ENCODE measurements at places on chromosomes 2 and 18. TPM values are rescaled to one million over a fixed set of nuclear protein-coding genes. Genes with fewer than 3 reads are reported as not detected.

DNA sequence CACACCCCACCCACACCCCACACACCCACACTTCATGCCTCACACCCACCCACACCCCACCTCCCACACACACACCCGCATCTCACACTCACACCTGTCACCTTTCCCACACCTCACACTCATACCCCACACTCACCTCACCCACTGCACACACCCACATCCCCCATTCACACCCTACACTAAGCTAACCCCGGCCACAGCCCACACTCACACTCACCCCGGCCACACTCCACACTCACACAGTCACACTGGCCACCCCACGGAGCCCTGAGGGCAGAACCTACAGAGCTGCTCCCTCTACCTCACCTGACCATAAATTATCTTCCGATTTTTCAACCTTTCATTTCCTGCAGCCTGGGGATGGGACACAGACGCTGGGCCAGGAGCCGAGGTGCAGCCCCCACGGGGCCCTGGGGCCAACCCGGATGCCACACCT is 241.3 kb downstream of the HDAC4 start:
- no peak for DNase-seq
- H3K4me3 ChIP-seq: no peak overlapping the region
- H3K4me1 ChIP-seq: peaks cover 6% of the 10 kb centered on the region

- peak; percentile 37 for DNase-seq
- peaks cover 2% of the 10 kb centered on the region for H3K36me3 ChIP-seq
- H3K4me1 ChIP-seq: peaks cover 22% of the 10 kb centered on the region
- H3K27ac ChIP-seq: peak overlapping the region; percentile 39
Measured at GRCh38 chr2:143125717-143126116, 3.5 kb upstream of the ARHGAP15 start.

- DNase-seq: no peak
- no peaks in the 10 kb centered on the region for H3K27me3 ChIP-seq
- no peak overlapping the region for H3K27ac ChIP-seq
- no peak overlapping the region for H3K4me3 ChIP-seq
- no peaks in the 10 kb centered on the region for H3K4me1 ChIP-seq
Measured at GRCh38 chr18:39453882-39454281, 1888.3 kb upstream of the CELF4 start.

- H3K4me1 ChIP-seq: peaks cover 12% of the 10 kb centered on the region
- DNase-seq: no peak
- no peak overlapping the region for H3K27ac ChIP-seq
- no peak overlapping the region for H3K4me3 ChIP-seq
- peaks cover 42% of the 10 kb centered on the region for H3K27me3 ChIP-seq
Measured at GRCh38 chr2:152093464-152093863, 5.4 kb downstream of the CACNB4 start.

GRCh38 chr2:222878301-222878876 is 17.6 kb downstream of the ACSL3 start:
- no peak for DNase-seq
- H3K27ac ChIP-seq: no peak overlapping the region
- H3K36me3 ChIP-seq: no peaks in the 10 kb centered on the region

- no peaks in the 10 kb centered on the region for H3K27me3 ChIP-seq
- peak; percentile 39 for DNase-seq
- no peak overlapping the region for H3K4me3 ChIP-seq
- H3K4me1 ChIP-seq: no peaks in the 10 kb centered on the region
Measured at GRCh38 chr2:401019-401679, 113.3 kb upstream of the ALKAL2 start.

GRCh38 chr18:48820483-48821250 is 130.1 kb downstream of the SMAD7 start:
- no peak for DNase-seq
- peaks cover 29% of the 10 kb centered on the region for H3K4me1 ChIP-seq
- H3K27me3 ChIP-seq: peaks cover 6% of the 10 kb centered on the region
- H3K27ac ChIP-seq: peak overlapping the region; percentile 45

- no peak overlapping the region for H3K27ac ChIP-seq
- H3K4me3 ChIP-seq: no peak overlapping the region
- no peaks in the 10 kb centered on the region for H3K36me3 ChIP-seq
- DNase-seq: no peak
- H3K4me1 ChIP-seq: no peaks in the 10 kb centered on the region
- H3K27me3 ChIP-seq: no peaks in the 10 kb centered on the region
Measured at GRCh38 chr18:25604196-25604893, 252.4 kb upstream of the ZNF521 start.

GRCh38 chr2:121583555-121583954 is 52.9 kb downstream of the RNU4ATAC start:
- peaks cover 3% of the 10 kb centered on the region for H3K36me3 ChIP-seq
- no peak for DNase-seq
- H3K27me3 ChIP-seq: no peaks in the 10 kb centered on the region
- H3K4me3 ChIP-seq: no peak overlapping the region
- H3K4me1 ChIP-seq: peaks cover 9% of the 10 kb centered on the region

DNA sequence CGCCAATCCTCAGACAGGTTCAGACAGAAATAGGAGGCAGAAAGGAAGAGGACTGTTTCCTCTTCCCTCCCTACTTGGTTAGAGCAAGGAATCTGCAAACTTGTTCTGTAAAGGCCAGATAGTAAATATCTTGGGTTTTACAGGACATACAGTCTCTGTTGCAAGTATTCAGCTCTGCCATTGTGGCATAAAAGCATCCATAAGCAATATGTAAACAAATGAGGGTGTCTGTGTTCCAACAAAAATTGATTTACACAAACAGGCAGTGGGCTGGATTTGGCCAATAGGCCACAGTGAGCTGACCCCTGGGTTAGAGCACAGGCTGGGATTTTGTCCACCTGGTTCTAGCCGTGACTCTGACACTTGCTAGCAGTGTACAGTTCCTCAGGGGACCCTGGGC is 89.4 kb downstream of the NRP2 start:
- H3K4me1 ChIP-seq: peaks cover 4% of the 10 kb centered on the region
- peaks cover 8% of the 10 kb centered on the region for H3K27me3 ChIP-seq

DNA sequence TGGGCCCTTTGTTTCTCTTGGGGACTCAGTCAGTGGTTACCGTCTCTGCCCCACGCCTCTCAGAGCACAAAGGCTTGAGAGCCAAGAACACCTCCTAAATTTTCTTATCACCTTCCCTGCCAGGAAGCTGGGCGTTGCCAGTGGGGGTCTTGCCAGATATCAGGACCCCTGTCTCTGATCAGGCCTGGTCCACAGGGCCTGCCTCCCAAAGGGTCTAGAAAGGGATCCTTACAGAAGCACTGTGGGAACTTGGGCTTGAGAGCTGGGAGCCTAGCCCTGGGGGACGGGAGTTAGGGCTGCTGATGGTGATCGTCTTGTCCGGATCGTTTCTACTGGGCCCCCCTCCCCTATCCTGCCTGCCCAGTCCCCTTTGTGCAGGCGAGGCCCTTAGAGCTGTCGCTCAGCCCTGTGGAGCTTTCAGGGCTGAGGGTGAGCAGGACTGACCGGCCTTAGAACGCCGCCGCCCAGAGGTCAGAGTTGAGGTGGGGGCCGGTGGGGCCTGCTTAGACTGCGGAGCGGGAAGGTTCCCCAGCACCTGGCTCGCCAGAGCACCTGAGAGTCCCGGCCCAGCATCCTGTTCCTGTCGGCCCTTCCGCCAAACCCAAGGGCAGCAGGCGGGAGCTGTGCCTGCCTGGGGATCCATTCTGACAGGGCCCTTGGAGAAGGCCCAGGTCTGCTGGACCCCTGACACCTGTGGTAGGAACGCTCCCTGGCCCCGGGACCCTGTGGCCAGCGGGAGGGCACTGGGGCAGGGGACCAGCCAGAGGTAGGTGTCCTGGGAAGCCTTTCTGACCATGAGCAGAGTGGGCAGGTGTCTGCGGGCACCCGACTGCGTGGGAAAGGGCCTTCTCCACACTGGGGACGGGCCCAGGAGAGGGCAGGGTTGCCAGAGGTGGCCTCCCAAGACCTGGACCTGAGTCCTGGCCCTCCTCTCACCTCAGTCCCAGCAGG is 956 bp downstream of the ESPNL start:
- peaks cover 14% of the 10 kb centered on the region for H3K36me3 ChIP-seq
- no peaks in the 10 kb centered on the region for H3K27me3 ChIP-seq
- H3K4me3 ChIP-seq: no peak overlapping the region
- peaks cover 11% of the 10 kb centered on the region for H3K4me1 ChIP-seq
- H3K27ac ChIP-seq: no peak overlapping the region
- DNase-seq: no peak

DNA sequence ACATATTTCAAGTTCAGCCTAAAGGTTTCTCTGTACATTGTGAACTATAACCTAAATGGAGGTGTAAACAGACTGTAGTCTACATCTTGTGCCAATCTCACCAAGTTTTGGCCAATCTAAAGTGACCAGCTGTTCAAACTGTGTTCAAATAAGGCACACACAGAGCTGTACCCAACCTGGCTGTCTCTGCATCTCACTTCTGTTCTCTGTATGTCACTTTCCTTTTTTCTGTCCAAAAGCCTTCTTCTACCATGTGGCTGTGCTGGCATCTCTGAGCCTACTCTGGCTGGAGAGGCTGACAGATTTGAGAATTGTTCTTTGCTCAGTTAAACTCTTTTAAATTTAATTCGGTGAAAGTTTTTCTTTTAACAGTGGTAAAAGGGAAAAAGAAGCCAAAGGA is 817.9 kb downstream of the SOCS6 start:
- no peaks in the 10 kb centered on the region for H3K4me1 ChIP-seq
- H3K27ac ChIP-seq: no peak overlapping the region
- no peaks in the 10 kb centered on the region for H3K36me3 ChIP-seq

DNA sequence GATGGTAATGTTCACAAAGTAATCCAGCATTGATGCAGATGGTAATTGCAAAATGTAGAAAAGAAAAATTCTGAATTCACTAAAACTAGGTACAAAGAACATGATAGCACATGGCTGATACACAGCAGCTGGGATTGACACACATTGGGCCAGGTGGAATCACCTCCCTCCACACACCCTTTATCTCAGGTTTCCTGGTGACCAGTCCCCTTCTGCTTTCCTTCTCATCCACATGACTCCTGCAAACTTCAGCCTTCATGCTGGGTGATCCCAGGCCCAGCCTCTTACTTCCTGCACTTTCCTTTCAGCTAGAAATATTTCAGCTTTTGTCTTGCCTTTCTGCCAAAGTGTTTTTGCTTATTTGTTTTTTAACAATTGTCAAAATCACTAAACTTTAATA is 246.9 kb downstream of the LNPK start:
- no peak overlapping the region for H3K27ac ChIP-seq
- no peak for DNase-seq
- H3K4me1 ChIP-seq: no peaks in the 10 kb centered on the region
- H3K27me3 ChIP-seq: no peaks in the 10 kb centered on the region

CABLES1 gene
- total RNA-seq: 5.7 TPM

- H3K4me3 ChIP-seq: peak overlapping the region; percentile 99
- H3K27ac ChIP-seq: peak overlapping the region; percentile 99
- no peaks in the 10 kb centered on the region for H3K27me3 ChIP-seq
- peaks cover 24% of the 10 kb centered on the region for H3K36me3 ChIP-seq
- peaks cover 67% of the 10 kb centered on the region for H3K4me1 ChIP-seq
Measured at GRCh38 chr2:237693291-237693994, 66.1 kb downstream of the LRRFIP1 start.

ALPG gene
- total RNA-seq: not detected

DNA sequence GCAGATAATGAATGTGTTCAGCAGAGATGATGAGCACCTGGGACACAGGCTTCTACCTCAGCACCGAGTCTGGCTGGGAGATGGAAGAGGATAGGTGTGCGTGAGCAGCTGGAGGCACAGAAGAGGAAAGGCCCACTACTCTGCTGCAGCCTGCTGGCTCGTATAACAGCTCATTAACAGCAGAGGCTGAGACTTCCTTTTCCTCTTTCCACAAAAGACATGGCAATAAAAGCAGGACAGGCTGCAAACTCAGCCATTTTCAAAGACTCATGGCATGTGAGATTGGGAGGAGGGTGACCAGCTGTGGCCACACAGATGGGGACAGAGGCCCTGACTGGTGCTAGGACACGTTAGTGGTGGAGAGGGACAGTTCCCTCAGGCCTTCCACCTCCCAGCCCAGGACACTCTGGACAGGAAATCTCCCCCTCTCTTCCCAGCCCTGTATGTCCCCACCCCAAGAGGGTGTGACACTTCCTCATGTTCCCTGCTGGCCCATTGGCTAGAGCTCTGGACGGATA is 60.3 kb downstream of the CACNB4 start:
- DNase-seq: no peak
- no peaks in the 10 kb centered on the region for H3K36me3 ChIP-seq
- no peaks in the 10 kb centered on the region for H3K27me3 ChIP-seq

RIT2 gene
- total RNA-seq: not detected

GRCh38 chr2:204127238-204127637 is 190.7 kb downstream of the ICOS start:
- H3K4me3 ChIP-seq: no peak overlapping the region
- H3K27me3 ChIP-seq: peaks cover 14% of the 10 kb centered on the region
- DNase-seq: no peak
- no peaks in the 10 kb centered on the region for H3K36me3 ChIP-seq

RAMP1 gene
- 17.6 TPM for total RNA-seq

DNA sequence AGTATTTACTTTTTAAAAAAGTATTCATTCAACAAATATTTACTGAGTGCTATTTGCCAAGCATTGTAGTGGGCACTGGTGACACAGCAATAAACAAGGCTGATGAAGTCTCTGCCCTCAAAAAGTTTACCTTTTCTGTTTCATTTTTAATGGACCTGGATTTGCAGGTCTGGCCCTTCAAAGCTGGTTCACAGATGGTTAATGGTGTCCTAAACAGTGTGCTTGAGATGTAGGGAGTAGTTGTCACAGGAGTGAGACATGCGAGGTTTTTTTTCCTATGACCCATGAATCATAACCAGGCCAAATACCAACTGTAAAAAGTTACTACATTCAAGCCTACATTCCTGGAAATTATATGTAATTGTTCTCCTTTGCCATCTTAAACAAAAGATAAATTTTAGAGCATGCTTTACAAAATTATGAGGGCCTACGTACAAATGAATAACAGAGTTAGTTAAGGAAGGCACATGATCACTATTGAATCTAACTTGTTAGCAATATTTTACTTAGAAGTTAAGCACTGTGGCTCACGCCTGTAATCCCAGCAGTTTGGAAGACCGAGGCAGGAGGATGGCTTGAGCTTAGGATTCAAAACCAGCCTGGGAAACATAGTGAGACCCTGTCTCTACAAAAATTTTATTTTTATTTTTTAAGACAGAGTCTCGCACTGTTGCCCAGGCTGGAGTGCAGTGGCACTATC is 223.9 kb downstream of the MBD5 start:
- peaks cover 15% of the 10 kb centered on the region for H3K36me3 ChIP-seq
- H3K4me3 ChIP-seq: no peak overlapping the region
- H3K4me1 ChIP-seq: no peaks in the 10 kb centered on the region
- H3K27me3 ChIP-seq: no peaks in the 10 kb centered on the region
- no peak overlapping the region for H3K27ac ChIP-seq

GRCh38 chr18:6653880-6654279 is 75.6 kb upstream of the ARHGAP28 start:
- H3K27ac ChIP-seq: no peak overlapping the region
- H3K4me1 ChIP-seq: no peaks in the 10 kb centered on the region
- H3K4me3 ChIP-seq: no peak overlapping the region
- no peak for DNase-seq
- no peaks in the 10 kb centered on the region for H3K36me3 ChIP-seq

GRCh38 chr18:69737851-69738250 is 209.8 kb downstream of the CD226 start:
- peaks cover 1% of the 10 kb centered on the region for H3K36me3 ChIP-seq
- DNase-seq: no peak
- no peaks in the 10 kb centered on the region for H3K4me1 ChIP-seq

- H3K4me3 ChIP-seq: no peak overlapping the region
- H3K36me3 ChIP-seq: no peaks in the 10 kb centered on the region
- peaks cover 7% of the 10 kb centered on the region for H3K27me3 ChIP-seq
- no peaks in the 10 kb centered on the region for H3K4me1 ChIP-seq
- DNase-seq: no peak
- no peak overlapping the region for H3K27ac ChIP-seq
Measured at GRCh38 chr2:26584656-26585055, 56.5 kb downstream of the CIB4 start.

GRCh38 chr18:68447286-68447685 is 267.6 kb downstream of the TMX3 start:
- H3K27me3 ChIP-seq: no peaks in the 10 kb centered on the region
- no peak overlapping the region for H3K4me3 ChIP-seq
- H3K36me3 ChIP-seq: no peaks in the 10 kb centered on the region
- H3K4me1 ChIP-seq: no peaks in the 10 kb centered on the region

All from activated CD4-positive, alpha-beta T cell treated with anti-CD3 and anti-CD28 coated beads, Interleukin-2, amount 10 ng/mL, durations not matched to agents 24 days and 14 days (primary cell).